Stimulated activated CD4-positive, alpha-beta T cell treated with anti-CD3 and anti-CD28 coated beads, Interleukin-1b, Interleukin-23, amount 100 ng/mL, for 48 hours (primary cell): ENCODE measurements at places on chromosomes 2 and 18.

- no peak for DNase-seq
These were observed 15.0 kb upstream of the PAX3 start for GRCh38 chr2:222313816-222314215.

- no peak for DNase-seq
These were observed 60.8 kb upstream of the DNMT3A start for GRCh38 chr2:25402477-25402876.

GRCh38 chr2:158600155-158600802 lies 143.5 kb downstream of the PKP4 start:
- DNase-seq: no peak

DNA sequence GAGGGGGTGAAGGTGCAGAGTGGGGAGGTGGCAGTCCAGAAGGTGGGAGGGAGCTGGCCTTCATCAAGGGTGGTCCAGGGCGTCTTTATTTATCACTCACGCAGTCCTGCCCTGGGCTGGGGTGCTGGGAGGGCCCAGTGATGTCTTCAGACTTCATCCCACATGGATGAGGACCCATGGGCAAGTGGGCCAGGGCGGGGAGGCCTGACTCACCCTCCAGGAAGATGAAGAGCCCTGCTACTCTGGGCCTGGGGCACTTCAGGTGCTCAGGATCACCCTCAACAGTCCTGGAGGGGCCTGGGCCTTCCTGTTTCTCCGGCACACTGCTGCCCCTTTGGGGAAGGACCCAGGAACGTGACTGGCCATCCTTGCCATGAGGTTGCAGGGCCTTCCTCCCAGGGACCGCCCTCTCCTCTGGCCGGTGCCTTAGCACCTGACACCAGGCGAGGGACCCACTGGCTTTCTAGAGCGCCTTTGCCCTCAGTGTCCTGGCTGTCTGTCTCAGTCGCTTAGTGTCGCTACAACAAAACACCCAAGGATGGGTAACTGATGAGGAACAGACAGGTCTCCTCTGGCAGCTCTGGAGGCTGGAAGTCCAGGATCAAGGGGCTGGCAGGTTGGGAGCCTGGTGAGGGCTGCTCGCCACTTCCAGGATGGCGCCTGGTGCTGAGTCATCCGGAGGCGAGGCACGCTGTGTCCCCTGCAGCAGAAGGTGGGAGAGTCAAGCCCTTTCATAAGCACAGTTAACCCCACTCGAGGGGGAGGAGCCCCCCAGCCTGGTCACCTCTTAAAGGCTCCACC lies 57.8 kb upstream of the HS6ST1 start:
- no peak for DNase-seq

DNA sequence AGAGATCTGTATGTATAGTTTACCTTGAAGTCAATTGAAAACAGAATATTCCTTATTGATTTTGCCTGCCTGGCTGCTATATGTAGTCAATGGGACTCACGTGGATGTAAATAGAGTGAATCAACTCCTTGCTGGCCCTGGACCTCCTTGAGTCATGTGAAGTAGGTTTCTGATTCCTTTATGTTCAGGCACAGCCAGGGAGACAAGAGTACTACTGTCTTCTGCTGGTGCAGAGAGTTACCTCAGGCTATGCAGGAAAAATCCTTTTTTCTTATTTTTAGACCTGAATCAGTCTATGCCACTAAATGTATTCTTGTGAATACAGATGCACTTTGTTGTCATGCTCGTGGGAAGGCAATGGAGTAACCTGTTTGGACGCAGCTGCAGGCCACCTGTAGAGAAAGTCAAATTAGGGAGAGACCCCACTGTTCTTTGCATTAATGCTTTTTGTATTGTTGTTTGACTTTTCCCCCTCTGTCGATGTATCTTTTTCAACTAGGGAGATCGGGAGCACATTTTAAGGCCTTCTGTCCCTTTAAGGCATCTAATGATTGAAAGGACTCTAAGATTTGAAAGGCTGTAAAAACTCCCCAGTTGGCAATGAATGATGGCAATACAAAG lies 473.9 kb downstream of the ARHGAP15 start:
- no peak for DNase-seq
